ENCODE measurements at places on chromosomes 1 and 21.
A peak's percentile ranks its signal among the peaks of the same experiment; 100 is the strongest.

GRCh38 chr21:31673321-31673912 is 13.9 kb downstream of the SOD1 start:
- DNase-seq, result no peak

- peak; percentile 37 for DNase-seq
Measured at GRCh38 chr1:228045871-228046270, 36.6 kb upstream of the ARF1 start.

GRCh38 chr1:242477944-242478343 is 46.6 kb downstream of the PLD5 start:
- DNase-seq, result no peak

DNA sequence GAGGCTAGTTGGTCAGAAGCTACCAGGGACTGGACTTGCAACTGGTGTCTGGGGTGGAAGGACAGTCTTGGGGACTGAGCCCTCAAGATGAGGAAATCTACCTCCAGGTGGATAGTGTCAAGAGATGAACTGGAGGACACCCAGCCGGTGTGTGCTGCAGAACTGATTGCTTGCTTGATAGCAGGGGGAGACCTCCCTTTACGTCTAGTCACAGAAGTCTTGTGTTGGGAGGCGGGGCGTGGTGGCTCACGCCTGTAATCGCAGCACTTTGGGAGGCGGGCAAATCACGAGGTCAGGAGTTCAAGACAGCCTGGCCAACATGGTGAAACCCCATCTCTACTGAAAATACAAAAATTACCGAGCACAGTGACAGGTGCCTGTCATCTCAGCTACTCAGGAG is 4.9 kb downstream of the RCC2 start:
- no peak for DNase-seq

- DNase-seq, result no peak
Measured at GRCh38 chr21:35244514-35244913, 195.4 kb upstream of the RUNX1 start.

DNA sequence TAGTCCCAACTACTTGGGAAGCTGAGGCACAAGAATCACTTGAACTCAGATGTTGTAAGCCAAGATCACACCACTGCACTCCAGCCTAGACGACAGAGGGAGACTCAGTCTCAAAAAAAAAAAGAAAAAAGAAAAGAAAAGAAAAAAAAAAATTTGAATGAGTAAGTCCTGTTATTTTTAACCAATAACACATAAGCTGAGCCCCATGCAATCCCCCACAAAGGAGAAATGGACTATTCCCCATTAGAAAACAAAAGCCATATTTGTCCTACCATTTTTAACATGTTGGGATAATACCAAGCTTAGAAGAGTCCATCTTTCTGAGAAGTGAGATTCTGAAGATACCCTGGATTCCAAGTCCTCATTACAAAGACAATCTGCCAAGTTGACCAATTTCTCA is 32.4 kb downstream of the LTN1 start:
- DNase-seq, result no peak

DNA sequence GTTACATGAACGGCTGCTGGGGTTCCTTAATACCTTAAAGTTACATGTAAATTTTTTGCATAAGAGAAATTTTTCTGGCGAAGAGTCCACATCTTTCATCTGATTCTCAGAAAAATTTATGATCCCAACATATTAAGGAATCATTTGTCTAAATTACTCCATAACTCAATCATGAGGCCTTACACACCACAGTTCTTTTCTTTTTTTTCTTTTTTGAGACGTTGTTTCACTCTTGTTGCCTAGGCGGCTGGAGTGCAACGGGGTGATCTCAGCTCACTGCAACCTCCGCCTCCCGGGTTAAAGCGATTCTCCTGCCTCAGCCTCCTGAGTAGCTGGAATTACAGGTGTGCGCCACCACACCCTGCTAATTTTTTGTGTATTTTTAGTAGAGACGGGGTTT is 2.1 kb upstream of the S100A11 start:
- DNase-seq, result no peak

GRCh38 chr1:217372049-217372970 is 258.6 kb downstream of the GPATCH2 start:
- no peak for DNase-seq

GRCh38 chr1:226135709-226136108 is 50.8 kb downstream of the ACBD3 start:
- no peak for DNase-seq

Data from upper lobe of left lung (tissue), 6 donors.